ENCODE measurements at places on chromosomes 2 and 18.
A peak's percentile ranks its signal among the peaks of the same experiment; 100 is the strongest.

DNA sequence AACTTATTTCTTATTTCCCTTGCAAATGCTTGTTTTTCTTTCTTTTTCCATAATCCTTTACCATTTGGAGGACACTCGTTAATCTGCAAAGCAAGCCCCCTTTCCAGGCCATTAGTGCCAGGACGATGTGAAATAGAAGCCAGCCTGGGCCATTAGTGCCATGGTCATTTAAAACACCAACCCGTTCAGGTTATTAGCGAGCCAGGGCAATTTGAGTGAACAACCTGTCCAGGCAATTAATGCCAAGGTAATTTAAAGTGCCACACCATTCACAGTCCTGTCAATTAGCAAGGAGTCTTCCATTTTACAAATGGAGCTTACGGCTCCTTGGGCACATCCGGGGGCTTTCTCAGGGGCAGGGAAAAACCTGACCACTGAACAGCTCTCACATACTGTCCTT, 370.6 kb downstream of the HRH4 start:
- DNase-seq, result no peak

DNA sequence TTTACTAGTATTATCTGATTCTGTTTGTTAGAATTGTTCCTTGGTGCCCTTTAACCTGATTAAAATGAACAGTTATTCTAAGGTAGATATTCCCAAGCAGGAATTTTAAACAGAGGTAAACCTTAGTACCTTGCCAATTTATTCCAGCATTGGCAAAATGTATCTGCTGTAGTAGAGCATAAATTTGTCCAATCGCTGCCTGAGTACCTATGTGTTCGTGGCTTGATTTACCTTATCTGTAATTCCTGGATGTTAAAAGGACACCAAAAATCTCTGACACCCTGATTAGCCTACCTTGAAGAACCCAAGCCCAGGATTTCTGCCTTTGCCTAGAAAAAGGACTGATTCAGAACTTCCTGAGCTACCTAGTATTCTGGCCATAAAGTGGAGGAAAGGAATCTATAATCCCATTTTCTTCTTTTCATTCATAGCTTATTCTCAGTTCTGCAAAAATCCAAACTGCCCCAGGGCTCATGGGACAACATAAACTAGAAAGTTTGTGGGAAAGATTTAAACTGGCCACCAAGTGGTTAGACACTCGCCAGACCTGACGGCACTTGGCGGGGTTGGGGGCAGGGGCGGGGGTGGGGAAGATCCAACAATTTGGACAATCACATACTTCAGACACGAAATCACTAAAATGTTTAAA, 16.2 kb upstream of the ZCCHC2 start:
- DNase-seq, result no peak

GRCh38 chr2:14072338-14072737, 560.2 kb upstream of the LRATD1 start:
- no peak for DNase-seq

GRCh38 chr18:24003903-24004640, 10.5 kb upstream of the TTC39C start:
- no peak for DNase-seq

DNA sequence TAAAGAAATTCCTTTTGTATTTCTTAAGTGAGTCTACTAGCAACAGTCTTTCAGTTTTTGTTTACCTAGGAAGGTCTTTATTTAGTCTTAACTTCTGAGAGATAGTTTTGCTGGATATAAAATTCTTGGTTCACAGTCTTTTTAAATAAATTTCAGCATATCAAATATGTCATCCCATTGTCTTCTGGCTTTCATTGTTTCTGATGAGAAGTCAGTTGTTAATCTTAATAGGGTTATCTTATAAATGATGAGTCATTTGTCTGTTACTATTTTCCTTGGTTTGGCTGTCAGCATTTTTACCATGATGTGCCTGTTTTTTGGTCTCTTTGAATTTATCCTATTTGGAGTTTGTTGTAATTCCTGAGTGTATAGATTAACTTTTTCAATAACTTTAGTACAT, 129.3 kb downstream of the FAM210A start:
- no peak for DNase-seq

DNA sequence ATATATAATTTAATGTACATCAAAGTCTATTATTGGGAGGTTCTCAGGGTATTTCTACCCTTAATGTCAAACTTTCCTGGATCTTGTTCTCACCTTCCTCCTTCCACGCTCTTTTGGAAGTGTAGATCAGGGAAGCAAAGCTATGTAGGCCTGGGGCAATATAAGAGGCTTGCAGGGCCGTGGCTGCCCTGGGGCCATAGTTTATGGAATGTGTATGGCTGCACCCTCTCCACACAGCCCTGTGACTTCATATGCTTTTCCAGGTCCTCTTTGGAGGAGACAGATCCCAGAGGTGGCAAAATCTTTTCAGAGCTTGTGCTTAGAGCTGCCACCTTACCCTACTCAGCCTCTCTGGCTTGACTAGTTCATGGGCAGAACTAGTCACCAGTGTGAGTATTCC, 82.9 kb downstream of the PLB1 start:
- DNase-seq, result no peak

- peak; percentile 31 for DNase-seq
Observed at GRCh38 chr2:220215785-220216184, 588.4 kb downstream of the SLC4A3 start.

DNA sequence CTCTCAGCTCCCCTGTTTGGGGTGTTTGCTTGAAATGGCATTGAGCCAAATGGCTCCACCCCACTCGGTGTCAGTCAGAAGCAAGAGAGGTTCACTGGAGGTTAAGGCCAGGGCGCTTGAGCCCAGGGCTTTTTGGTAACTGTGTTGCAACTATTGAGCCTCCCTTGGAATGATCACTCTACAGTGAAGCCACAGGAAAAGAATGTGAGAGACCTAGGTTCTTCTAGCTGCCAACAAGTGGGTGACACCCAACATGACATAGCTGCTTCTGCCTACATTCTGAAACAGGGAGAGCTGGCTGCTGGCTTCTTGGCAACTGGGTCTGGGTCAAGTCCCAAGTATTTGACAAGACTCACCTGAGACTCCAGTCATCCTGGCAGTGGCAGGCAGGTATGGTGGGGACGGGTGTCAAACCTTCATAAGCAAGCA, 7.1 kb upstream of the GRHL1 start:
- DNase-seq, result no peak

GRCh38 chr18:6610466-6610865, 119.0 kb upstream of the ARHGAP28 start:
- DNase-seq, result no peak

DNA sequence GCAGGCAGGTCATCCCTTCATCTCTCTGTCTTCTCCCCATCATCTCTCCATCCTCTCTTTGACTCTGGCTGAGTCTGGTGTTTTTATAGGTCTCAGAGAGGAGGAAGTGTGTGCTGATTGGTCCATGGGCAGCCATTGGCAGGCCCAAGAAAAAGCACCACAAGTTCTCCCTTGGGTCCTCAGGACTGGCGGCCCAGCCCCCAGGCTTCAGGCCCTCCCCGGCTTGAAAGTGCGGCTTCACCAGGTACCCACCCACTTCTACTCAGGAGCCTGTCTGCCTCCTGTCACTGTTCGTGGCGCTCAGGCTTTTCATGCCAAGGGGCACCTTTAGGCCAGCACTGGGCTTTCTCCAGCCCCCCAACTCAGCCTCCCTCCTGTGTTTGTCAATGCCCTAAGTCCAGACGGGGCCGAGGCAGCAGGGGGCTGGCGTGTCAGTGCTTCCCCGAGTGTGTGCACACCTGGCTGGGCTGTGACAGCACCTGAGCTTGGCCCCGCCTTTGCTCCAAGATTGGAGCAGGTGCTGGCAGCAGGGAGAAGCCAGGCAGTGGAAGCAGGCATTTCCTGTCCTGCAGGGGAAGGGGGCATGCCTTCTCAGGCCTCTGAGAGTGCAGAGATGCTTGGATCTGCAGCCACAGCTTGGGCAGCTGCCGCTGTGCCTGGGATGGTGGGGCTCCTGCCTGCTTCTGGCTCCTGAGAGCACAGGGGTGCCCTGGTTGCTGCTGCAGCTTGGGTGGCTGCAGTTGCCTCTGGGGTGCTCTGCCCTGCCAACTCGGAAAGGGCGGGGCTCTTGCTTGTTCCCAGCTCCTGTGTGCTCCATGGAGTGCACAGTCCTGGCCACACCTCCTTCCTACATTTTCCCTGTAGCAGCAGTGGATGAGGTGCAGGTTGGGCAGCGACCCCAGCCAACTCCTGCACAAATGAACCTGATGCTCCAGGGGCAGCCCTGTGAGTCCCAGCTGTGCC, 34.1 kb downstream of the FBXO48 start:
- no peak for DNase-seq

- peak; percentile 73 for DNase-seq
Observed at GRCh38 chr2:206442833-206443734, at the start of gene ADAM23. Gene ADAM23 (plus strand): TSS chr2:206443532. CDS start chr2:206443867, 335 bp downstream.

- DNase-seq, result no peak
Observed at GRCh38 chr2:7627583-7627982, 710.4 kb downstream of the RNF144A start.

GRCh38 chr2:145623136-145623535, 1103.2 kb upstream of the ZEB2 start:
- no peak for DNase-seq

- DNase-seq, result no peak
Observed at GRCh38 chr18:8745355-8746014, 40.1 kb downstream of the MTCL1 start.

DNA sequence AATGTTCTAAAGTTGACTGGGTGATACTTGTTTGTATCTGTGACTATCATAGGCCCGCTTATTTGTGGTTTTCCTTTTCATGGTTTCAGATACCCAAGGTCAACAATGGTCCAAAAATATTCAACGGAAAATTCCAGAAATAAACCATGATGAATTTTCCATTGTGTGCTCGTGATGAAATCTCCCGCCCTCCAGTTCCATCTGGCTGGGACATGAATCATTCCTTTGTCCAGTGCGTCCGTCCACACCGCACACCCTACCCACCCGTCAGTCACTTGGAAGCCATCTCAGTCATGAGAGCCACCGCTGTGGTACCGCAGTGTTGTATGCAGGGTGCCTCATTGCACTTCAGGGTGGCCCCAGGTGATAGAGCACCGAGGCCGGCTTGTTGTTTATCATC, 268.2 kb upstream of the PXDN start:
- DNase-seq, result no peak

GRCh38 chr18:3742541-3742940, 292.6 kb downstream of the TGIF1 start:
- DNase-seq, result no peak

GRCh38 chr2:85485815-85486214, 53.2 kb upstream of the MAT2A start:
- DNase-seq, result no peak

DNA sequence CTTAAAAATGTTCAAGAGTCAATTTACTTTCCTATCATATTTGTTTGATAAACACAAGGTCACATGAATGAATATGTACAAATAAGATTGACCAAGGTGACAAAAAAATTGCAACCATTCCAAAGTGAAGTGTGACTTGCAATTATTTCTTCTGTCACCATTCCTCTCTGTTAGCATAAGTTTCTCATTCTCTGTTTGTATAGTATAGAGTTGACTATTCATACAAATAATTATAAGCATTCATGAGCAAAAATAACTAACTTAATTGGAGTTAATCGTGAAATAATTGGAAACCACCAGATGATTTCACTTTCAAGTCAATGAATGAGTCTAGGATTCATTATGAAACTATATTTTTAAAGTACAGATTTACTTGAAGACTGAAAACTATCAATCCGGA, 42.1 kb downstream of the PGAP1 start:
- DNase-seq, result no peak
